Caco-2 (cell line): ENCODE measurements at places on chromosomes 2 and 18.

DNA sequence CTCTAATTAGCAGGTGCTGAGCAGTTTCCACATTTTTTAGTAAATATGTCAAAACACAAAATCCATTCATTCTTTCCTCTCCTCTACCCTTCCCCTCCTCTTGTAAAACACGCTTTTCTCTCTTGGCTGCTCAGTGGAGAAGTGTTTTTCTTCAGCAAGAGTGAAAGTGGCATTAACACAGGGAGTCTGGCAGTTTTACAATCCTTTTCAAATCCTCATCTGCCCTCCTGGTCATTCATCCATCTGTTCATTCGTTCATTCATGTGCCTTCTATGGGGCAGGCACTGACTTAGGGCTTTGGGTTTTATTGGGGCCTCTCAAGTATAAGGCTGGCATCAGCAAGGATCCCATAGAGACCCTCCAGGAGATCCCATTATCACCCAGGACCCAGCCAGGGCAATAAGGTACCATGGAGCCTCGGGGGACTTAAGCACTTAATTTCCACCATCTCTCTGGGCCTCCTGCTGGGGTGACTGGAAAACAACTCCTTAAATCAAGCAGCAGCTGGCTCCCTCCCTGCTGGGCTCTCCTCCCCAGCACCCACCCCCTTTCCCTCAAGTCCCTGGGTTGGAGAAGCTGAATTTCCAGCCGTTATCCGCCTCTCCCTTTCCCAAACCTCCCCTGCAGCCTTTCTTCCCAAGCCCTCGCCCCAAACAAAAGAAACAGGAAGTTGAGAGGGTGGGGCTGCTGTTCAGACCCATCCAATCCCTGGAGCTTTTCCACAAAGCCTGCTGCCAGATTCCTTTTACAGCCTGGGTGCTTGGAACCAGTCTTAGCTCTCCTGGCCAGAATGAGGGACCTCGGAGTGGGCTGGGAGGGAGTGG lies 32.6 kb downstream of the MARCHF4 start:
- DNase-seq: no peak

DNA sequence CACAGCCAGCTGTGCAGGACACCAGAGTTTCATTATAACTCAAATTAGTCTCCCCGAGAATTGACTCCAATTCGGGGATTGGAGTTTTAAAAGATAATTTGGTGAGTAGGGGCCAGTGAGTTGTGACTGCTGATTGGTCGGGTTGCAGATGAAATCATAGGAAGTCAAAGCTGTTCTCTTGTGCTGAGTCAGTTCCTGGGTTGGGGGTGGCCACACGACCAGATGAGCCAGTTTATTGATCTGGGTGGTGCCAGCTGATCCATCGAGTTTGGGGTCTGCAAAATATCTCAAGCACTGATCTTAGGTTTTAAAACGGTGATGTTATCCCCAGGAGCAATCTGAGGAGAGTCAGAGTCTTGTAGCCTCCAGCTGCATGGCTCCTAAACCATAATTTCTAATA lies 82.7 kb upstream of the SLC66A3 start:
- no peak for DNase-seq

DNA sequence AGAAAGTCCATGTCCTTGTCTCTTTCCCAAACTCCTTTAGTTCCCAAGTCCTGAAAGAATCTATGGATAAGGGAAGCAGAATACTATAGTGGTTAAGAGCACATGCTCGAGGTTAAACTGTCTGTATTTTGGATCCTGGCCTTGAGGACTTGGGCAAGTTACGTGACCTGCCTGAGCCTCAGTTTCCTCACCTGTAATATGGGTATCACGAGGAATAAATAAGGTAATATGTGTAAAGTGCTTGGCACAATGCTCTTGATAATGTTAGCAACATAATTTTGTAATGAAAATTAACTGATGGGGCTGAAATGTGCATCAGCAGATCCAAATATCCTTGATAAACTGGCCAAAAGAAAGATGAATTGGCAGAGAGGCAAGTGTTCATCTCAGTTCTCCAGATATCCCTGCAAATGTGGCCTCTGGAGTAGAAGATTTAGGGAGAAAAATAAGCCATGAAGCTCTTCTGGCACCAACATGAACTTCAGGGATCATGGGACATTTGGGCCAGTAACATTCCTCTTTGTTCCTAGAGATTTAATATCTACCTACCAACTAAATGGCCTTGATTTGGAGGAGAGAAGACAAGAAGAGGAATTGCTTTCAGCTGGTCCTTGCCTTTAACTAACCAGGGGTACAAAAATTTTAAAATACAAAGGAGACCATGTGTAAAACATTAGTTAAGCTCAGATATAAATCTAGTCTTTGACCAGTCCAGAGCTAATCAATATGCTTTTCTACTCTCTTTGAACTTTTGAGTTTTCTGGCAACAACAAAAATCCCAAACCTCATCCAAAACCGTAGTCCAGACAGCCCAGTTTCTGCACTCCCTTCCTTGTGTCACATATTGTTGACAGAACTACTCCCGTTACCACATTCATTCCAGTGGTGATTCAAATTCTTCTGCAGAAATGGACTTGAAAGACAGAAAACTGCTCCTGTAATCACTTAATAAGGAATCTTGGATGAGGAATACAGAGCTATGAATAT lies 52.7 kb upstream of the EML4 start:
- no peak for DNase-seq

DNA sequence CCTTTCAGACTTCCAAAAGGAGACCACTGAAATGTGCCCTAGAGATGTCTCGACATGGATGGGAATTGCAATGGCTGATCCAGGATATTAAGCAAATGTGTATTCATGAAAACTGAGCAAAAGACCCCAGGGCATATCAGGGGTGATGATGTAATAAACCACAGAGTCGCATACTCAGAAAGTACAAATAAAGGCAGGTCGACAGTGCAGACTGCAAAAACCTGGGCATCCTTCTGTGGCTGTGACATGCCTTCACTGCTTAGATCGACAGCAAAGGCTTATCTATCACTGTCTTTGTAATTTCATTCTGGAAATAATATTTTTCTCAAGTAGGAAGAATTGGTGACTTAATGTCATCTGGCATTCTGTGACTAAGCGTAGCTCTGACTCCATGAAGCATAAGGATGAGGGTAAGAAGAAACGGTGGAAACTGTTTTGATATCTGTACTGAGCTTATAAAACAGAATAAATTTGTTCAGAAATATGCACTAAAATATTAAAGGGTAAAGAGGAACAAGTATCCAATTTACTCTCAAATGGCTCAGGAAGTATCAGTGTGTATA lies 115.6 kb upstream of the NRP2 start:
- no peak for DNase-seq

DNA sequence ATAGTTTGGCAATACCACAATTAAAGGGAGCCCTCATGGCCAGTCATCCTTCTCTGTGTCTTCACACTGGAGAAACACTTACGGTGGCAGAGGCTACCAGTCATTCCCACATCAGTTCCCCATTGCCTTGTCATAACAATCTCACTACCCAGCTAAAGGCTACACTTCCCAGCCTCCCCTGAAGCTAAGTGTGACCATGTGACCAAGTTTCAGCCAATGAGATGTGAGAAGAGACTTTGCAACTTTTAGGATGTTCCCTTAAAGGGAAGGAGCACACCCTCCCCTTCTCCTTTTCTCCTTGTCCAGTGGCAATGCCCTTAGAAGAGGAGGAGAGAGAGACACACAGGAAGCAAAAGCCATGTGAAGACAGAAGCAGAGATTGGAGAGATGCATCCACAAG lies 89.0 kb upstream of the RAB12 start:
- no peak for DNase-seq

- no peak for DNase-seq
Observed at GRCh38 chr2:192216336-192216735, 21.6 kb upstream of the TMEFF2 start.

DNA sequence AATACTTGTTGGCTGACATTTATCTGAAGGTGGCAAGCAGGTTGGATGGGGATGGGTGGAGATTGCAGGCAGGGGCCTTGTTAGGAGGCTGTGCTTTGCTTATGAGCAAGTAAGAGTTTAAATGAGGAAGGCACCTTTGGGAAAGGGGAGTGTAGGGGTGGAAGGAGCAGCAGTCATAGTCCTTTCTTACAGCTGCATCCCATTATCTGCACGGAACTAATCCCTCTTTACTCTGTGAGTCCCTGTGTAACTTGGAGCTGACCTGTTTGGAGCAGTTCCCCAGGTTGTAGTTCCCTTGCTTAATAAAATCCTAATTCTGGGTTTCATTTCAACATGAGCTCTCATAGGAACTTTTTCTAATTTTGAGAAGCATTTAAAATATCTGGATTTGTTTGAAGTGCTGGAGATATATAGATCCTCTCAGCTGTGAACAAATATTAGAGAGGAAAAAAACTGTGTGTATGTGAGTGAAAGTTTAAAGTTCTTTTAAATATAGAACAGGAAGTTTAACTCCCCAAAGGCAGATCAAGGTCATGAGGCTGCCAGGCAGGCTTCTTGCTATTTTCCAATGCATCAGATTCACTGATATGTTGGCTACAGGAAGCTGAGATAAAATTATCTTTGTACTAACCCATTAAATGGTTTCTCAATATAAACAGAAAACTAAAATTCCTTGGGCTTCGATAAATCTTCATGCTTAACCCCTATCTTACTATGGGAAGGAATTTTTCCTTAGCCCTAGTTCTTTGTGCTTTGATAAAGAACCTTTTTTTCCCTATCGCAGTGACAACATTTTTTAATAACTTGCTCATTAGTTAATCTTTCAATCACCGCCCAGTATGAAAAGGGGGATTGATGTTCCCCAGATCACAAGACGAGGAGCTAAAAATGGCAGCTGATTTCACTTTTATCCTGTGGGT lies 104.6 kb upstream of the EML6 start:
- no peak for DNase-seq

GRCh38 chr2:230955163-230955737 lies 30.2 kb upstream of the GPR55 start:
- no peak for DNase-seq

DNA sequence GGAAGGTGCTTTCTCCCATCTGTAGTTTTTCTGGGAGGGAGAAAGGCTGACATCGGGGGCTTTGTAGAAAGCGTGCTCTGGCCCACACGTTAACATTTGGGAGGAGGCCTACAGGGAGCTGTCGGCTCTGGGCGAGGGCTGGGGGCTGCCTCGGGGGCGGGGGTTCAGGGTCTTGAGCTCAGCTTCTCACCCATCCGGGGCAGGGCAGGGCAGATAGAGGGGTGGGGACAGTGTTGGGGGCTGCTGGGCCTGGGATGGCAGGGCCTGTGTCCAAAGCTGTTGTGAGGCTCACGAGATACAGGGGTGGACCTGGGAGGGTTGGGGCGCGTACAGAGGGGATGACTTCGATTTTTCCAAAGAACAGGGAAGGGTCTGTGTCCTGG lies 27.0 kb downstream of the NFATC1 start:
- no peak for DNase-seq

DNA sequence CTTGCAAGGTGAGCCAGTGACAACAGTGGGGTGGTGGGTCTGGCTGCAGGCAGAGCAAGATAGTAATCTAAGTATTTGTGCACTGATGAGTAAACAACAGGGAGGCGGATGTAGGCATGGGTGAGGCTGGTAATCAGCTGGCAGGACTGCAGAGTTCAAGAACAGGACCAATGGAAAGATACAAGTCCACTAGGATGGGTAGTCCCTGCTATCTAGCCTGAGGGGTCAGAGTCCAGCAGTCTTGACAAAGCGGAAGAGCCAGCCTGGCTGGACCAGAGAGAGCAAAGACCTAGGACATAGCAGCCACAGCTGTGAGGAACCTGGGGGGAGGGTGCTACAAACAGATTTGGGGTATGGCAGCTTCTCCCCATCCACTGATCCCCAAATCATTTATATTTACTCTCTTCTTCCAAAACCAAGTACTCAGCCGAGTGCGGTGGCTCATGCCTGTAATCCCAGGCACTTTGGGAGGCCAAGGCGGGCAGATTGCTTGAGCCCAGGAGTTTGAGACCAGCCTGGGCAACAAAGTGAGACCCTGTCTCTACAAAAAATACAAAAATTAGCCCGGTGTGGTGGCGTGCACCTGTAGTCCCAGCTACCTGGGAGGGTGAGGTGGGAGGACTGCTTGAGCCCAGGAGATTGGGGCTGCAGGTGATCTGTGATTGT lies 25.9 kb downstream of the VIL1 start:
- DNase-seq: peak; percentile 84

- no peak for DNase-seq
Observed at GRCh38 chr2:241015439-241015838, 17.0 kb downstream of the SNED1 start.

GRCh38 chr2:17863539-17863938 lies 14.9 kb upstream of the KCNS3 start:
- no peak for DNase-seq

GRCh38 chr2:120474486-120474885 lies 128.6 kb downstream of the INHBB start:
- no peak for DNase-seq

DNA sequence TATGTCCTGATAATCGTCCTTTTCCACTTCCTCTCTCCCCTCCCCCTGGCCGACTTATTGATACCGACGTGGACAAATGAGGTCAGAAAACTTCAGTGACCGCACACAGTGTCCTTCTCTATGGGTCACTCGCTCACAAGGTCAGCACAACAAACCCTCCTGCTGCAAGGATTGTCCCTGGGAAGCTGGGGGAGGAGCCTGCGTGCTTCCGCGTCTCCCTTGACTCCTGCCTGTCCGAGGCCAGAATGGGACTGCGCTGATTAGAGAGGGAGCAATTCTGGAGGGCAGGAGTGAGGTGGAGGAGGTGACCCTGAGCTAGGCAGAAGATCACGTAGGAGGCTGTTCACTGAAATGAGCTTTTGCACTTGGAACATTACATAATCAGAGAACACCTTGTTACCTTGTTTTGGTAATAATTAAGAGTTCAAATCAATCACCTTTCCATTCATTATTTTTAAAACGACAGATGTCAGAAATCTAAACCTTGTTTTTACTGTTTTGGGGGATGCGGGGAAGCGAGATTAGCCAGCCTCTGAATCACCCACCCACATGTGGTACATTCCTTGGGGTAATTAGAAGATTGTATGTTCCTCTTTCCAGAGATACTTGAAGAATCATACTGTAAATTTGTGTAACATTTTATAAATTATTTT lies 70.6 kb downstream of the CTAGE1 start:
- DNase-seq: peak; percentile 21

GRCh38 chr2:234403074-234403473 lies 93.8 kb downstream of the ARL4C start:
- DNase-seq: no peak

- no peak for DNase-seq
Observed at GRCh38 chr2:119293254-119293653, 69.6 kb downstream of the STEAP3 start.

- DNase-seq: peak; percentile 60
Observed at GRCh38 chr2:159936471-159936870, 125.9 kb downstream of the PLA2R1 start.

DNA sequence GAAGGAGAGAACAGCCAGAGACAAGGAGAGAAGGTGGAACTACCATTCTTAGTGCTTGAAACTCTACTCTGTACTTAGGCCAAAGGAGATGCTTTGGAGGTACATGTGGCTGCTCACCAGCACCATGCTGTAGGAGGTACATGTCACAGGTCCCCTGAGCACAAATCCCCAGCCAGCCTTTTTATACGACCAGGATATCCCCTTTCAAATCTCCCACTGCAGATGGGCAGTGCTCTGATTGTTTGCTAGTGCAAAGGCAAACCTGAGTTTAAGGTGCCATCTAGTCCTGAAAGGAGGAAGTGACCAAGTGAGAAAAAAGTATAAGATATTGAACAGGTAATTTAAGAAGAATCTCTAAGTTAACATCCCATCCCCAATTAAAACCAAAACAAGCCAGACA lies 17.1 kb upstream of the TTC21B start:
- DNase-seq: no peak

- DNase-seq: no peak
Observed at GRCh38 chr18:9731380-9731779, 23.3 kb downstream of the RAB31 start.

GRCh38 chr2:100588071-100588786 lies 25.4 kb downstream of the PDCL3 start:
- no peak for DNase-seq
